NCI-H69 (cell line): ENCODE measurements at places on chromosomes 2 and 18.

- no peak for DNase-seq
Measured at GRCh38 chr2:198873503-198874471, 584.0 kb downstream of the SATB2 start.

GRCh38 chr2:42906557-42907411, 114.4 kb upstream of the HAAO start:
- peak; percentile 93 for DNase-seq

- no peak for DNase-seq
Measured at GRCh38 chr2:160352500-160352899, 141.1 kb downstream of the RBMS1 start.

GRCh38 chr2:164114937-164115336, 379.1 kb upstream of the FIGN start:
- no peak for DNase-seq

GRCh38 chr2:31270131-31270530, 36.2 kb downstream of the EHD3 start:
- DNase-seq, result no peak

DNA sequence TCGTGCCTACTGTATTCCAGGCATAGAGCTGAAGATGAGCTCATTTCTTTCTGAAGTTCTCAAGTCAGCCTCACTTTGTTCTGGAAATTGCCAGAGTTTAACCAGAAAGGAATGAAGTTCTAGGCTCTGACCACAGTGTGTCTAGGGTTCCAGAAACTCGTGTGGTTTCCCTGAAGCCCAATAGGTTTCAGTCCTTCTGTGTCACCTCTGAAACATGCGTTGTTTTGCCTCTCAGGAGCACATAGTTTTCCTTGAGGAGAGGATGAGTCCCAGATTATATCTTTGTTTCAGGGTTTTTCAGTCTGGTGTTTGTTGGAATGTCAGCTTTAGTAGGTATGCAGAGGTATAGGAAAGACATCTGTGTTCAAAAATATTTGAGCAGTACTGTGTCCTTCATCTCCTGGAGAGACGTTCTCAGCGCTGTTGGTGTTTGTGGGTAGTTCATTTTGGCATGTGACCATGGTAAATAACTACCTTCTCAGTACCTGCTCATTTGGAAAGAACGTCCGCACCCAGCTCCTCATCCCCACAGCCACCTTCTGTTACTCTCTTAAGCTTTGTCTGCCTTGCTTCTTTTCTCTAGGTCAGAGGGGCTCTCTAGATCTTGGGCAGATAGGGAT, 56.6 kb downstream of the RALBP1 start:
- DNase-seq, result no peak

- DNase-seq, result no peak
Measured at GRCh38 chr18:70046796-70047195, 99.1 kb upstream of the CD226 start.

GRCh38 chr2:96374211-96374951, 38.8 kb downstream of the NCAPH start:
- DNase-seq, result peak; percentile 91

DNA sequence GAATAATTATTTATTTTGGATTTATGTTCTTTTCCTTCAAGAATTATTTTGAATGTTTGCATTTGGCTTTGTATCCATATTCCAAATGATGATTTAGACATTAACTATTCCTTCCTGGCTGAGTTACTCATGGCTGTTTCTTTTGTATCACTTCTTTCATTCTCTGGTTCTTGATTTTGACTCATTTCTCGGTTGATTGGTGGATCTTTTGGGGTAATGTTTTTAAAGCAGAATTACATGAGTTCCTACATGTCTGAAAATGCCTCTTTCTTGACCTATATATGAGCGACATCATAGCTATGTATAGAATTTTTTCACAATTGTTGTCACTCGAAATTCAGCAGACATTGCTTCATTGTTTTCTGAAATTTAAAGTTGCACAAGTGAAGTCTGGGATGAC, 39.5 kb downstream of the CYP26B1 start:
- no peak for DNase-seq

DNA sequence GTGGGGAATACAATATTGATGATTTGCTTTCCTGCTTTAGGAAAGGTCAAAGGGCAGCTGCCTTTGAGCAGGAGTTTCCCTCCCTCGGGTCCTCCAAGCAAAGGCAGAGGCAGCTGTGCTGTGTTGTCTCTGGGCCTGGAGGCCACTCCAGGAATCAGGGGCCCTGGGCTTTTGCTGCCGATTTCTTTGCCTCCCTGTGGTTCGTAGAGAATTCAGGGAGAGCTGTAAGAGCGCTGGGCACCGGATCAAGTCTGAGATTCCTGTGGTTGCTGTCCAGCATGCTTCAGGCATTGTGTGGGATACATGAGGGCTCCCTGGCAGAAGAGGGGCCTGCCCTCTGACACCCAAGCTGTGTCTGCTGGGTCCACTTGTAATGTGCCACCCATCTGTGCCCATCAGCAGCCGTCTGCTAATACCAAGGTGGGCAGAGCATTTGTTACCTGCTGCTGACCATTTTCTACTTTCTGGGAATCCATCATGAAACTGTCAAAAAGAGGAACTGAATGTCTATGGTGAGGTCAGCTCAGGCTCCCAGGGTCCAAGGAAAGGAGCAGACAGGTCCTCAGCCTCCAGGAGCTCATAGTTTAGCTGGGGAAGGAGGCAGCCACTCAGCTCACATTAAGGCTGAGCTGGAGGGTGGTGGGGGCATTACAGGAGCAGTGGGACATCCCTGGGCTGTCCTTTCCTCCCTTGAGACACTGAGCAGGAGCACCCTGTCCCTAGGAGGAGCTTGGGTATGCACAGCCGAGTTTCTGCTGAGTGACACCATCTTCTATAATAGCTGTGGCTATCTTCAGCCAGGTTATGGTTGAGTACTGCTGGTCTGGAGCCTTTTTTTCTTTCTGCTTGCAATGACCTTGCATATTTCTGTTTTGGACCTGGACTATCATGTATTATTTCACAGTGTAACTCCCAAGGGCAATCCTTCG, 68.5 kb downstream of the CTIF start:
- no peak for DNase-seq

GRCh38 chr2:159131914-159132281, 154.6 kb downstream of the WDSUB1 start:
- no peak for DNase-seq

- DNase-seq, result no peak
Measured at GRCh38 chr2:191234376-191234775, 10.8 kb upstream of the MYO1B start.

DNA sequence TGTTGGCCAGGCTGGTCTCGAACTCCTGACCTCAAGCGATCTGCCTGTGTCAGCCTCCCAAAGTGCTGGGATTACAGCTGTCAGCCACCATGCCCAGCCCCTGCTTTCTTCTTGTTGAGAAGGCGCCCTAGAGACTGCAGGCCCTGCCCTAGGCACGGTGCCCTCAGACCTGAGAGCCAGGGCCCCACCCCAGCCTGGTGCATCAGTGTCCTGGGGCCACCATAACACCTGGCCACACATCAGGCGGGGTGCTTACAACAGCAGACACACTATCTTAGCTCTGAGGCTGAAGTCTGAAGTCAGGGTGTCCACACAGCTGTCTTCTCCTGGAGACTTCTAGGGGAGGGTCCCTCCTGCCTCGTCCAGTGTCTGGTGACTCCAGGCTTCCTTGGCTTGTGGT, 120.6 kb downstream of the NDUFA10 start:
- DNase-seq, result no peak

GRCh38 chr18:49865401-49865800, 52.1 kb upstream of the ACAA2 start:
- peak; percentile 94 for DNase-seq

DNA sequence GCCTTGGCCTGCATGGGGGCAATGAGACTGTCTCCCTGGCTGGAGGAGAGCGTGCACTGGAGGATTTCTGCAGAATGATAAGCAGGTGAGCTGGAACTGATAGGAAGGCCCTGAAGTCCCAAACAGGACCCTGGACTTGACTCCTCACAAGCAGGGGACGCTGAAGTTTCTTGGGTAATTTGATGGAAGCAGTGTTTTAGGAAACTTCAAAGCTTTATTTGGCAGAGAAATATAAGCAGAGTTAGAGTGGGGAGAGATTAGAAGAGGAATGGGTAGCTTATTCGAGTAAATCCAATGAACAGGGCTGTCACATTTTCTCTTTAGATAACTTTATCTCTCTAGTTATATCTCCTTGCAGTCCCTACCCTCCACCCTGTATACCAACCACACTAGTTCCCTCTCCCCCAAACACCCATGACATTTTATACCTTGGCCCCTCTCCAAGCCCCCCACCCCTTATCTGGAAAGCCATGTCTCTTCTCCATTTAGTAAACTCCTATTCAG, 73.6 kb upstream of the IGFBP5 start:
- no peak for DNase-seq

- DNase-seq, result no peak
Measured at GRCh38 chr2:74911061-74911460, 47.4 kb upstream of the POLE4 start.

DNA sequence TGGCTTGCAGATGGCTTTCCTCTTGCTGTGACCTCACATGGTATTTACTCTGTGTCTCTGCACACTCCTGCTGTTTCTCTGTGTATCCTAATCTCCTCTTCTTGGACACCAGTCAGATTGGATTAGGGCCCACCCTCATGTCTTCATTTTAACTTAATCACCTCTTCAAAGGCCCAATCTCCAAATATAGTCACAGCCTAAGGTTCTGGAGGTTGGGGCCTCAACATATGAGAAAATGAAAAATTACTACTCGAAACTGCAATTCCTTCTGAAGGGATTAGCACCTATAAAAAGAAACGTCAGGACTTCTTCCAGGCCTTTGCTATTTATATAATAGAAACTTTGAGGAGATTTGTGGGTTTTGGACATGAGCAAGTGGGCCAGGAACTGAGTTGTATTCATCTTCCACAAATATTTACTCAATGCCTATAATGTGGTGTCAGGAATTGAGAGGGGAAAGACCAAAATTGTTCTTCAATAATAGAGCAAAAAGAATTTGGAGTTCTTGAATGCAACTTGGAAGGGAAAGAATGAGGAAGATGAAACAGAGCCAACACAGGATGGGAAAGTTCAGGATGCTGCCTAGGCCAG, 270.0 kb upstream of the FN1 start:
- DNase-seq, result no peak

DNA sequence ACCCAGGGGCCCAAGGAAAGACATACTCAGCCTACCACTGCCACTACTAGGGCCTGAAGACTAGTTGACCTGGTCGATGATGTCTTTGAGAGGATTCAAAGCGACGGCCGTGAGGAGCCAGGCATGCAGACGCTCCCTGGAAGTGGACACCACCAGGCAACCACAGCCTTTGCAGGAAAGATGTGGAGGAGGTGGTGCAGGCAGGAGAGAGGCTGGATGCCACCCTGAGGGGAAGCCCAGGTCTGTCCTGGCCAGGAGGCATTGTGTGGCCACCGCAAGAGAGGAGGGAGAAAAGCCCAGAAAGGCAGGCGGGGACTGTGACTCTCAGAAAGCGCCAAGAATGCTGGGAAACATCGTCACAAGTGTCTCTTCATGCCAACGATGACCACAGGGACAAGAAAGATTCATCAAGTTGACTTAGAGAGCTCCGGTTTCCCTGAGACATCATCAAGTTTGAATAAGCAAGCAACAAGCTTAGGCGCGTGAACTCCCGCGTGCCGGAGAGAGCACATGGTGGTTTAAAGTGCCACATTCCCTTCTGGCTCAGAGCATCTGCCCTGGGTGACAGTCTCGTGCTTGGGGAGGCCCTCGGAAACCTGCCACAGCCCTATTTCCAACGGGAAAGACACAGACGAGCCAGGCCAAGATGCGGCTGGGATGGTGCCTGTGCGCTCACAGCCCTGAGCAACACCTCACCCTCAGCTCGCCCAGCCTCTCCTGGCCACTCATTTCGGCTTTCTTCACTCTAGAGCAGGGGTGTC, 464.5 kb upstream of the SALL3 start:
- no peak for DNase-seq

DNA sequence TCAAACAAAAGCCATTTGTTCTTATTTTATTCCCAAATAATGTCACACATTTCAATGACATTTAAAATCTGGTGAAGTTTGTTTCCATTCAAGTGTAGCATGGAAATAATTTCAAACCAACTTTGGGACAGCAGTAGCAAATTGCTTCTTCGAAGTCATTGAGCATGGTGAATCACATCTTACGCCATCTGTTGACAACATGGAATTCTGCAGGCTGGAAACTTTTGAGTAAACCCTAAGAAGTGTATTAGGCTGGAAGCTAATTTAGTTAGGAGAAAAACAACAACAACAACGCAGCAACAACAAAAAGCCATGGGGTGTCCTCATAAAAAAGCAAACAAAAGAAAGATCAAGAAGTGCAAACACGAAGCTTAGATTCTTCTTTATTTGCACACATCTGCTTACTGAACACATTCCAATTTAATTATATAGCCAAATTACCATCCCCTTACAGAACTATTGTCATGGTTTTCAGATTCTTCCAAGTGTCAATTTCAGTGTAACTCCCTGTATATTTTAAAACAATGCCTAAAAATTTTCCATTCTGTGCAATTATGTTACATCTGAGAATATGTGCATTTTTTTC, 659.0 kb upstream of the CDH7 start:
- DNase-seq, result peak; percentile 86

- DNase-seq, result no peak
Measured at GRCh38 chr2:230422149-230422548, 6.1 kb downstream of the SP100 start.

DNA sequence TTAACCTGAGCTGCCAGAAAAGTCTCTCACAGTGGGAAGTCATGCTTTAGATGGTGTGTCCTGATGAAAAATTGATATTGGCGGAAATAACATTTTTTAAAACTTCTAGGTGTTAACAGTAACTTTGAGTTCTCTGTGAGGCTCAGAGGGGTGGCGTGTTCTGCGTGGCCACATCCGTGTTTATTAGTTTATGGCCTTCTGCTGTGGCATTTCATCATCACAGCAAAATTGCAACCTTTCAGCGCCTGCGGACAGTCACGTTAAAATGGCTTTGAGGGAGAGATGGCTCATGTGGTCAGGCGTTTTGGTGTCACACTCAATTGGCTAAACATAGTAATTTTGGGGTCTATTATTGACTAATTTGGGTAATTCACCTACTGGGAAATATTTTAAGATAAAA, 42.4 kb downstream of the KLHL29 start:
- DNase-seq, result no peak

- DNase-seq, result no peak
Measured at GRCh38 chr18:3663870-3664512, 214.0 kb downstream of the TGIF1 start.

GRCh38 chr2:100568989-100569388, 6.2 kb downstream of the PDCL3 start:
- no peak for DNase-seq

- peak; percentile 86 for DNase-seq
Measured at GRCh38 chr18:65215865-65216466, 534.8 kb upstream of the CDH7 start.
